ENCODE measurements at places on chromosomes 6 and 20.

- no peak for DNase-seq
Measured at GRCh38 chr6:68235326-68235784, 399.7 kb upstream of the ADGRB3 start.

DNA sequence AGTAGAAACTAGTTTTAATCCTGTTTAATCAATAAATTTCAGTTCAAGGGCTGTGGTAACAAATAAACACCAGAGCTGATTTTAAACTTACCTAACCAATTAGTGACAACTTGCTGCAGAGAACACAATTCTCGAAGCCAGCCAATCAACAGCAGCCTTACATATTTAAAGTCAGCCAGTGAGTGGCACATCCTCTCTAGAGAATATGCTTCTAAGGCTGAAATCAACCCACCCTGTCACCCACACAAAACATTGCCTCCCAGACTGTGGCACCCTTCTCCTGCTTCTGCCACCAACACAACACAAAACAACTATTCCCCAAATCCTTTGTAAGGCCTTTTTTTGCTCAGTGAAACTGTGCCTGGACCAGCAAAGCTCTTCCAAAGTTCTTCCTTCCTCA, 306.0 kb downstream of the EYA4 start:
- DNase-seq: no peak

GRCh38 chr6:125129354-125129753, 24.2 kb upstream of the TPD52L1 start:
- no peak for DNase-seq

DNA sequence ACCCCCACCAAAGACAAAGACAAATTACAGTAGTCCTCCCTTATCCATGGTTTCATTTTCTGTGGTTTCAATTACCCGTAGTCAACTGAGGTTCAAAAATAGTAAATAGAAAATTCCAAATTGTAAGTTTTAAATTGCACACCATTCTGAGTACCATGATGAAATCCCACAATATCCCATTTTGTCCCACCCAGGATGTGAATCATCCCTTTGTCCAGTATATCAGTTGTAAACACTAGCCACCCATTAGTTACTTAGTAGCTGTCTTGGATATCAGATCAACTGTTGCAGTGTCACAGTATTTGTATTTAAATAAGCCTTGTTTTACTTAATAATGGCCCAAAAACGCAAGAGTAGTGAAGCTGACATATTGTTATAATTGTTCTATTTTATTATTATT, 364.0 kb upstream of the ARID1B start:
- no peak for DNase-seq

- no peak for DNase-seq
Measured at GRCh38 chr6:165055231-165055630, 254.2 kb downstream of the C6orf118 start.

- DNase-seq: no peak
Measured at GRCh38 chr20:227439-228105, 514 bp downstream of the DEFB129 start.

GRCh38 chr6:55669028-55669427, 90.0 kb upstream of the HMGCLL1 start:
- no peak for DNase-seq

DNA sequence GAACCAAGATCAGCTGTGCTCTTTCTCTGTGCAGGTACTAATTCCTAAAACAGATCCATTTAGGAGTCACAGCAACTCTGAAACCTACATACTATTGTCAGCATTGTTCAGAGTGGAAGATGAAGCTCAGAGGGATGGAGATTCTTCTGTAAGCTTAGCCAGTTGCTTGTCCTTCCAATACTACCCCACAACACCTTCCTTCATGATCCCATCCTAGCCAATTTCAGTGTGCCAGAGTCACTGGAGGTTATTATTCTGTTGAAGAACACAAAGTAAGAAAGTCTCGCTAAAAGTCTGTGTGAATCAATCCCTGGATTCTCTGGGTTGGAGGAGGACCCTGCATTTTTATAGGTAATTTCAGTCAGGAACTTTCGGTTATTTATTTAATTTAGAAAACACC, 2.3 kb downstream of the POPDC3 start:
- DNase-seq: no peak

GRCh38 chr6:89410788-89411144, 1.3 kb downstream of the RRAGD start:
- DNase-seq: no peak

GRCh38 chr20:15917283-15917682, 656.0 kb downstream of the KIF16B start:
- DNase-seq: no peak

DNA sequence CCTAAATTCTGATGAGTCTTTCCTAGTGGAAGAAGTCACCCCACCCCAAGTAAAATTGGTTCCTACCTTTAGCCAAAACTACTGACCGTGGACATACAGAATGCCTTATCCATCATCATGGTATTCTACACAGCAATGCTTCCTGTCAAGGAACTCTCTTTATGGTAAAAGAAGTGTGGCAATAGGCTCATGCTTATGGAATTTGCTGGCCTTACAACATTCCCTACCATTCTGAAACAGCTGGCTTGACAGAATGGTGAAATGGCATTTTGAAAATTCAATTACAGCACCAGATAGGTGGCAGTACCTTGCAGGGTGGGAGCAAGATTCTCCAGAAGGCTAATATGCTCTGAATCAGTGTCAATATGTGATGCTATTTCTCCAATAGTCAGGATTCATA, 41.8 kb upstream of the BACH2 start:
- DNase-seq: no peak

DNA sequence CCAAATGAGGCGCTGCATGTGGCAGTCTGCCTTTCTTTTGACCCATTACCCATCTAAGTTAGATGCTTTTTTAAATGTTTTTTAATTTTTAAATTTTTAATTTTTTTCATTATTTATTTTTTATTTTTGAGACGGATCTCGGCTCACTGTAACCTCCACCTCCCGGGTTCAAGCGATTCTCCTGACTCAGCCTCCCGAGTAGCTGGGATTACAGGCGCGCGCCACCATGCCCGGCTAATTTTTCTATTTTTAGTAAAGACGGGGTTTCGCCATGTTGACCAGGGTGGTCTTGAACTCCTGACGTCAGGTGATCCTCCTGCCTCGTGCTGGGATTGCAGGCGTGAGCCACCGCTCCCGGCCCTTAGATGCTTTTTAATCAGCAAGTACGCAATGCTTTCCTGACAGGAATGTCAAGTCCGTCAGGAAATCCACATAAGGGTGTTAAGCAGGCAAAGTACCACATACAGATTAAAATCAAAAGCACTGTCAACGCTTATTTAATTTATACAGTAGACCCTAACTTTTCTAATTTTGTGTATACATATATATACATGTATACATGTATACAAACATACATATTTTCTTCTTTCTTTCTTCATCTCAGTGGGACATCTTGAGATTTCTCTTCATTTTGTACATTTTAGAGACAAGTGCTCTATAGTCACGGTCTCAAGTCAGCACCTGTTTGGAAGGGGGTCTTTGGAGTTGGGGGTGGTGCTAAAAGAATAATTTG, 995 bp upstream of the GSTA4 start:
- peak; percentile 54 for DNase-seq

GRCh38 chr20:32224463-32224862, 16.8 kb downstream of the POFUT1 start:
- DNase-seq: no peak

DNA sequence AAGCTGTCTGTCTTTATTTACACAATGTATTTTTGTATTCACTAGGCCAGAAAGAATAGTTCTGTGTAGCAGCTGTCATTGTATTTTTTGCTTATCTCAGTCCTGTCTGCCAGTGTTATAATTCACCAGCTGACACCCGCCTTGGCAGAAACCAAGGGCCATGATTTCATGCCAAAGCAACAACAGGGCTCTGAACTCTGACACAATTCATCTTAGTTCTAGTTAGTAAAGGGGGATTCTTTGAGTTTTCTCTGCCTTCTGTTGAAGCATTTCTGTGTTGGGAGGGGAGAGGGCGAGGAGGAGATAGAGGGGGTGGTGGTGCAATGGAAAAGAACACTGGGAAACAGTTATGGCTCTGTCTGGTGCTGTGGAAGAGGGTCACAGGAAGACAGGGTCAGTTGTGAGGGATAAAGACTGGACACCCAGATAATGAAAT, 684.6 kb upstream of the MARCKS start:
- DNase-seq: peak; percentile 64

- no peak for DNase-seq
Measured at GRCh38 chr6:81969814-81970213, 217.3 kb upstream of the TENT5A start.

GRCh38 chr20:25339608-25340007, 51.0 kb downstream of the ABHD12 start:
- DNase-seq: no peak

GRCh38 chr6:157128235-157128775, 195.0 kb downstream of the TMEM242 start:
- DNase-seq: no peak

GRCh38 chr20:32727683-32728082, 15.6 kb downstream of the COMMD7 start:
- peak; percentile 15 for DNase-seq

DNA sequence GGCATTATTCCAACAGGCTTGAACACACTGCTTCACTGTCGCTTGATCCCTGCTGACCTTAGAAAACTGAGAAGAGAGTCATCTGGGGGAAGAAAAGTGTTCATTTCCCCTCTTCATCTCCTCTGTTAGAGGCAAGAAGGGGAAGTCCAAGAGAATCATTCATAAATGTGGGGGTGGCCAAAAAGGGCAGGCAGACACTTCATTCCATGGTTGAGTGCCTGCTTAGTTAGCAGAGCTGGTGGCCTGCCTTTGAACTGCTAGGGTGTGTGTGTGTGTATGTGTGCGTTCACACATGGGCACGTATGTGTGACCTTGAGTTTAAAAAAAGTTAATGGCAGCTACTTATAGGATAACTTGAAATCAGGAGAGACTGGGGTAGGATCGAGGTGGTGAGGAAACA, 39.4 kb upstream of the RFPL4B start:
- DNase-seq: no peak

DNA sequence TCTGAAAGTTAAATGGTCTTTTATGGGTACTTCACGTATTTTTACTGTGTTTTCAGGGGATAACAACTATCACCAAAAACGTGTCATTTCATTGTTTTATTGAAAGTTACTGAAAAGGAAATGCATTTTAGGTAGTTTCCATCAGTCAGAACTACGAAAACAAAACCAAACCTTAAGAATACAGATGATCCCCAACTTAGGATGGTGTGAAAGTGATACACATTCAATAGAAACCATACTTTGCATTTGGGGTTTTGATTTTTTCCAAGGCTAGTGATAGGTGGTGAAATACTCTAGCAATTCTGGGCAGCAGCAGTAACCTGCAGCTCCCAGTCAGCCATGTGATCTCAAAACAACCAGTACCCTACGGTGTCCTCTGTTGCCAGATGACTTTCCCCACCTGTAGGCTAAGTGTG, 25.9 kb upstream of the EFHC1 start:
- DNase-seq: no peak

GRCh38 chr6:66278115-66278514, 571.1 kb upstream of the EYS start:
- no peak for DNase-seq

- DNase-seq: no peak
Measured at GRCh38 chr6:152089992-152090391, 282.5 kb downstream of the ESR1 start.

DNA sequence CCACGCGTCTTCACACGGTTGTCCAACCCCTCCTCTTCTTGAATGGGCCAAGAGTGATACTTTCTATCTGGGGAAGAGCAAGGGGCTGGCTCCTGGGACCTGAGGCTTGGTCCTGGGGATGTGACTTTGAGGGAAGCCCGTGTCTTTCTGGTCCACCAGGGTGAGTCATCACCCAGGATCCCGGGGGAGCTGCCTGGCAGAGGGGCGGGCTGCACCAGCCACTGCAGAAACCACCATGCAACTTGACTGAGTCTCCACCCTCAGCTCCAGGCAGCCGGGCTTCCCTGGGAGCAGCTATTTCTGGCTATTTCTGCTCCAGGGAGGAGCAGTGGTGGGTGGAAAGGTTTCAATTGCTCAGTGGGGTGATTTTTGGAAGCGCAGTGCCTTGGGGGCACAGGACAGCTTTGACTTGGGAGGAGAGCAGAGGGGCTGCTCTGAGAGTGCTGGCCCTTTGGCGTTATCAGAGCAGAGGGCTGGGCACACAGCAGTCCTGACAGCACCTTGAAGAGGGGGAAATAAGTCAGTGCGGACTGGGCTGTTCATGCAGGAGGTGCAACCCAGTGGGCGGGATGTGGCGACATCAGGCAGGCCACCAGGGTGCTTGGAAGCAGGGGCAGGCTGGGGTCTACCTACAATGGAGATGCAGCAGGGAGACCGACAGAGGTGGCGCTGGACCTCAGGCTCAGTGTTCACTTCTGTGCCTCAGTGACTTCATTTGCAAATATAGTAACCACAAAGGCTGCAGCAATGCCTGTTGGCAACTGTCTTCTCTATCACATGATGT, 45.1 kb upstream of the FAM83D start:
- no peak for DNase-seq

- DNase-seq: no peak
Measured at GRCh38 chr6:15343490-15344191, 97.8 kb downstream of the JARID2 start.

DNA sequence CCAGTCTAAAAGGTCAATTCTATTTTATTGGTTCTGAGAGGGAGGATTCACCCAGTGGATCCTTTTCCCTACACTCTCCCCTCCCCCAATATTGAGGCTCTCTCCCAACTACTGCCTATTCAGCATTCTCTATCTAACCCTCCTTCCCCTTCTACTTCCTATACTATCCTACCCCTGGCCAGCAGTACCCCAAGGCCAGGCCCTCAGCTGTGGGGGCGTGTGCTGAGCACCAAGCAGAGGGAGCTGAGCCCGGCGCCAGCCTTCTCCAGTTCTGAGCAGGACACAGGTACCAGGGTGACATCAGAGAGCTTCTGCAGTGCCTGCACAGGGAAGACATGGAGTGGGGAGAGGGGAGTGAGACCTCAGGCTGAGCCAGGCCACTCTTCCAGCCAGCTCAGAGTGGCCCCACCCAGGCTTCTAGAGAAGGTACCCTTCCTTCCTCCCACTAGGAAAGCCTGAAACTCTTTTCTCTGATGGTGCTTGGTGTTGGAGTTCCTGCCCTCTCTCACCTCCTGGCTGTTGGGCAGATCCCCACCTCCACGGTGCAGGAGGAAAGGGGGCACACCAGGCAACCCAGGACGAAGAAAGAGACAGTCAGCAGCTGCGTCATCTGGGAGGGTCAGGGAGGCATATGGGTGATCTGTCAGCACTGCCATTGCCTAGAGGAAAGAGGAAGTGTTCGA, 1.9 kb downstream of the DDAH2 start:
- DNase-seq: no peak

DNA sequence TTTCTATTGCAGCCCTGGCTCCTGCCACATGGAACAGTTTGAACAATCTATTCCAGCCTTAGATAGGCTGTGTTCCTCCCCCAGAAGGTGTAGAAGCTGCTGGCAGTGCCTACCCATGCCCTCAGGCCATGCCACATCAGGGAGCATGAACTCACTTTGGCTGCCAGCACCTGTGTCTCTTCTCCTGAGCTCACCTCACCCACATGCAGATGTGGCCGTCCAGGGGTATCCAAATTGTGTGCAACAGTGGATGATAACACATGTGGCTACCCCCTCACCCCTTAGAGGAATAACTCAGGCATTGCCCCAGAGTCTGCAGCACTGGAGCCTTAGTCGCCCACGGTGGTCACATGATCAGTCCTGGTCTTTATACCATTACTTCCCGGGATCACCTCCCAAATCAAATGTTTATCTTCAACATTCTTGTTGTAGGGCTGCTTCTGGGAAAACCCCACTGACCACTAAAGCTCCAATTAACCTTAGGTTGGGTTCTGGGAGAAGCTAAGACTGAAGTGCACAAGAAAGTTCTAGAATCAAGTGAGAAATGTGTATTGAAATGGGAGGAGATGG, 110.4 kb downstream of the BANF2 start:
- DNase-seq: no peak

All from DMS79 treated with DMSO at 0.1 percent for 48 hours (cell line).